IPS DF 19.7 (cell line): ENCODE measurements at places on chromosomes 11 and 22.

GRCh38 chr22:36386351-36386899 lies 1.3 kb downstream of the MYH9 start:
- no peak for DNase-seq

DNA sequence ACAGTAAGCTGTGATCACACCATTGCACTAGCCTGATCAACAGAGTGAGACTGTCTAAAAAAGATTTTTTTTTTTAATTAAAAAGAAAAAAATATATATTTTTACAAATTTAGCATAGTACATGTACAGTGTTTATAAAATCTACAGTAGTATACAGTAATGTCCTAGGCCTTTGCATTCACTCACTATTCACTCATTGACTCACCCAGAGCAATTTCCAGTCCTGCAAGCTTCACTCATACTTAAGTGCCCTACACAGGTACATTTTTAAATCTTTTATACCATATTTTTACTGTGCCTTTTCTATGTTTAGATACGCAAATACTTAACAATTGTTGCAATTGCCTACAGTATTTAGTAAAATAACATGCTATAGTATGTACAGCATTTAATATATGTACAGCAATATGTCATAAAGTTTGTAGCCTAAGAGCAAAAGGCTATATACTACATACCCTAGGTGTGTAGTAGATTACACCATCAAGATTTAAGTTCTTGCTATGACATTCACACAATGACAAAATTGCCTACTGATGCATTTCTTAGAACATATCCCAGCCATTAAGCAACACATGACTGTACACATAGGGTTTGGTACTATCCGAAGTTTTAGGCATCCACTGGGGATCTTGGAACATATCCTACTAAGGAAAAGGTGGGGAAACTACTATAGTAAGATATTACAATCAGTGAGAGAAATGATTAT lies 22.8 kb downstream of the PIK3C2A start:
- no peak for DNase-seq

GRCh38 chr11:81888391-81888790 lies 845.3 kb downstream of the FAM181B start:
- DNase-seq: no peak

DNA sequence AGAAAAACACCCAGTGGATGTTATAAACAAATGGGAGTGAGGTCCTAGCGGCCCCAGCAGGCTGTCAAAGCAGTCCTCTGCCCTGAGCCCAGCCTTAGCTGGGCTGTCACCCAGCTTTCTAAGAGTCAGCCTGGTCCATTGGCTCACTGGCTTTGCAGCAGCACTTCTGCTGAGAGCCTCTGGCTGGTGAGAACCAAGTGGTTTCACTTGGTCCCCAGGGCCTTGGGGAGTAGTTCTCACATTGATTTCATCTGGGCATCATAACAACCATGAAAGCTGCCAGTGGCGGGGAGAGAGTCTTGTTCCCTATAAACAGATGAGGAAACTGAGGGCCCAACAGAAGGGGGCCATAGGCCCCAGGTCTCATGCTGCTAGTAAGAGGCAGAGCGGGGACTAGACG lies 11.4 kb downstream of the SEC14L6 start:
- DNase-seq: no peak

- no peak for DNase-seq
These were observed 434 bp downstream of the BANF1 start for GRCh38 chr11:66002648-66003225.
